BJ (cell line): ENCODE measurements at places on chromosomes 3 and 15. TPM values are rescaled to one million over a fixed set of nuclear protein-coding genes. Genes with fewer than 3 reads are reported as not detected.

The AMIGO3 gene
- polyA plus RNA-seq = not detected in 2 replicates

DNA sequence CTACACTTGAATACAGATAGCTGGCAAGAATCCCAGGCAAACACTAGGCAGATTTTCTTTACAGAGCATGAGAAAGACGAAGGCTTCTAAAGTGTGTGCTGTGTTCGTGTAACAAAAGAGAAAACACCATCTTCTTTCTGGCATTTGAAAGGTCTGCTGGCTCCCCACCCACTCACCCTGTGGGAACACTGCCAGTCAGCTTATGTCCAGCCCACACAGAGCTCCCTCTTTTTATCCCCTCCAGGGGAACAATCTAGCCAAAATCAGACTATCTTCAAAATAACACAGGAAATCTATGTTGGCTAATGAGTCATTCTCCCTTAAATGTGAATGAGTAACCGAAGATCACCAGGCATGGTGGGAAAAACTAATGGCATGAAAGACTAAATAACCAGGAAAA lies 45.6 kb upstream of the PAQR5 start:
- peak; percentile 72 for DNase-seq

DNA sequence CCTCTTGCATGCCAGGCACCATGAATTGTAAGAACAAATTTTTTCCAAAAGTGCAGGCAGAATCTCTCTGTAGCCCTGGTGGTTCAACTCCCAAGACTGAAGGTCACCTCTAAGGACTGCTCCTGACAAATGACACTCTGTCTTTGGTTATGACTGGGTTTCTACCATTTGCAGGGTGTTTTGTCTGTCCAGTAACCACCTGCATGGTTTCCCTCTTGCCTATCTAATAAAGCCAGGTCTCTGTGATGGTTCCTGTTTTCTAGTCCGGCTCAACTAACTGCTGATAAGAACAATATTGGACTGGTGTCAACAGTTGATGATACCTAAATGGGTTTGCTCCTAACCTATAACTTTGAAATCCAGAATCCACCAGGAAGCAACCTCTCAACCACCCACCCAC lies 43.7 kb downstream of the ATP8B4 start:
- no peak for DNase-seq

DNA sequence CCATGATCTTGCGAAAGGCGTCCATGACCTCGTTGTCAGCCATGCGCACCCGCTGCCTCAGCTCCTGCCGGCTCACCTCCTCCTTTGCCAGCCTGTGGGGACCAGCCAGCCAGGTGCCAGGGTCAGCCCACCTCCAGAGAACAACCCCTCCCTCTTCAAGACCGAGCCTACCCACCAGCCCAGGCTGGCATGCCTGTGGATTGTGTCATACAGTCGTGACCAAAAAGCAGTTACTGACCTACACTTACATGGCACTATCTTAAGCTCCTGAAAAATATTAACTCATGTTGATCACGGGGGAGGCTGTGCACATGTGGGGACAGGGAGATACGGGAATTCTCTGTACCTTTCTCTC lies 10.7 kb upstream of the CAMK1 start:
- DNase-seq = no peak

The GOLGA6L10 gene
- polyA plus RNA-seq = 0.44 and 0.63 TPM in 2 replicates

The NPAP1 gene
- not detected in 2 replicates for polyA plus RNA-seq

DNA sequence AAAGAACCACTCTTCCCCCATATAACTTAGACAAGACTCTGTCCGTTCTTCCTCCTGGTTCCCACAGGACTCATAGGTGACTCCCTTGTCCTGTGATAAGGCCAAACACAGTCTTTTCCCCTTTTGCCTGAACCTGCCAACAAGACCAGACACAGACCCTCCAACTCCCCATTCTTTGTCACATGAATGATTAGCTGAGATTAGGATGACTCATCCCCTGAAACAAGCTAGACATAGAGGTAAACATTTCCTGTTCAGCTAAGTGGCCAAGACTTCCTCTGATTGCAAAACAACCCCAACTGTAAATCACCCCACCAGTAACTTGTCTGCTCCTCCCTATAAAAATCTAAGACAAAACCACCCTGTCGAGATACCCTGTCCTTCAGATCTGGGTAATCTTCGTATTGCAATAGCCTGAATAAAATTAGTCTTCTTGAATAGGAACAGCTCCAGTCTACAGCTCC lies 11.4 kb upstream of the HTR3E start:
- DNase-seq = no peak

DNA sequence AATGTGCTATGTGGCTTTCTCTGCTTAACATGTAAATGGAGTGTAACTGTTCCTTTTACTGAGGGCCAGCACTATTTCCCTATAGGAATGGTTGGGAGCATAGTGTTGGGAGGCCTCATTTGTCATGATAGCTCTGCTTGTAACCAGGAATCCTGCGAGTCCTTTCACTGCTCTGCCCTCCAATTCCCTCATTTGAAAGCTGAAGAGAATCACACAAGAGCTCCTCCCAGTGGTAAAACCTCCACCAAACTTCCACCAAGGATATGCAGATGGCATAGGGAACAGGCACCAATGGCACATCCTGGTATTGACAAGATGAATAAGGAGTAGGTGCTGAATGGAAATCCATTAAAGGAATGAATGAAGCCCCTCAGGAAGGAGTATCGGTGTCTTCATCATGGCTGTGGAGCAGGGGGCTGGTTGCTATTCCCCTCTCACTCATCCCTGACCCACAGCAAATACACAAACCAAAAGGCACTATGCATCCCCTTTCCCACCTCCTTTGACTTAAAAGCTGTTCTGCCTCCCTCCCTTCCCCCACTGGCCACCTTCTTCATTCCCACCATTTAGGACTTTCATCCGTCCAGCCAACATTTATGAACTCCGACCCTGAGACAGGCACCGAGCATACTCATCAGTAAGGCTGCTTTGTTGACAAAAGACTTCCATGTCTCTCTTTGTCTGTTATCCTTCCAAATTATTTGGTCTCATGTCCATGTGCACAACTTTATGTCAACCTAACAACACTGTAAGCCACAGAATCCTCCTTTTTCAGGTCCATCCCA lies 560.8 kb downstream of the FOXP1 start:
- DNase-seq = no peak
